ENCODE measurements at places on chromosomes 1 and 21.

DNA sequence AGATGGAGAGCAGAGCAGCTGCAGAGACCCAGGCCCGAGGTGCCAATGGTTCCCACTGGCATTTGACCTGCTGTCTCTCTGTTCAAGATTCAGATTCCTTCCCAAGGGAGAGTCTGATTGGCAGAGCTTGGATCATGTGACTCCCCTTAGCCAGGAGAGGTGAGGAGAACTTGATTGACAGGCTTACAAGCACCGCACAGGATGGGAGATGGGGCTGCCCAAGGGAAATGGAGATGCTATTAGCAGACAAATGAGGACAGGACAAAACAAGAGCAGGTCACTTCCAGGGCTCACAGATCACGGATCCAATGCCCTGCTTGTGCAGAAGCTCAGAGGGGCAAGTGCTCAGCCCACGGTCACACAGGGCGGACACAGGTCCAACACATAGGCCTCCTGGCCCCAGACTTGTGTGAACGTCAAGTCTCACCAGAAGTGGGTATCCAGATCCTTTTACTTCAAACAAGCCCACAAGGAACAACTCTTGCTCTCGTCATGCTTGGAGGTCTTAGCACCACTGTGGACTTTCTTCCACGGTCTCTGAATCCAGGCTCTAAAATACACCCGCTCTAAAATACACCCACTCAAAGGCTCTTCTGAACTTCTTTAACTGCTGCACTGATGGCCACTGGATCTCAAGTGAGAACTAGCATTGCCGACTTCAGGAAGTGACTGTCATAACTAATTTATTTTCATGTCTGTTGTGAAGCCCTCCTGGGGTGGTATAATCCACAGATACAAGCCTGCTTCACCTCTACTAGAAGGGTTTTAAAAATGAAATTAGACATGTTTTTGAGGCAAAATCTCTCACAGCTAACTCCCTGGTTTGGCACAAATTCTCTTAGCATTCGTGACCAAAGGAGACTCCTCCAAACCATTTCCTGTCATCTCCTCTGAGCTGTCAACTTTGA lies 274.9 kb downstream of the RRAGC start:
- no peak for DNase-seq

DNA sequence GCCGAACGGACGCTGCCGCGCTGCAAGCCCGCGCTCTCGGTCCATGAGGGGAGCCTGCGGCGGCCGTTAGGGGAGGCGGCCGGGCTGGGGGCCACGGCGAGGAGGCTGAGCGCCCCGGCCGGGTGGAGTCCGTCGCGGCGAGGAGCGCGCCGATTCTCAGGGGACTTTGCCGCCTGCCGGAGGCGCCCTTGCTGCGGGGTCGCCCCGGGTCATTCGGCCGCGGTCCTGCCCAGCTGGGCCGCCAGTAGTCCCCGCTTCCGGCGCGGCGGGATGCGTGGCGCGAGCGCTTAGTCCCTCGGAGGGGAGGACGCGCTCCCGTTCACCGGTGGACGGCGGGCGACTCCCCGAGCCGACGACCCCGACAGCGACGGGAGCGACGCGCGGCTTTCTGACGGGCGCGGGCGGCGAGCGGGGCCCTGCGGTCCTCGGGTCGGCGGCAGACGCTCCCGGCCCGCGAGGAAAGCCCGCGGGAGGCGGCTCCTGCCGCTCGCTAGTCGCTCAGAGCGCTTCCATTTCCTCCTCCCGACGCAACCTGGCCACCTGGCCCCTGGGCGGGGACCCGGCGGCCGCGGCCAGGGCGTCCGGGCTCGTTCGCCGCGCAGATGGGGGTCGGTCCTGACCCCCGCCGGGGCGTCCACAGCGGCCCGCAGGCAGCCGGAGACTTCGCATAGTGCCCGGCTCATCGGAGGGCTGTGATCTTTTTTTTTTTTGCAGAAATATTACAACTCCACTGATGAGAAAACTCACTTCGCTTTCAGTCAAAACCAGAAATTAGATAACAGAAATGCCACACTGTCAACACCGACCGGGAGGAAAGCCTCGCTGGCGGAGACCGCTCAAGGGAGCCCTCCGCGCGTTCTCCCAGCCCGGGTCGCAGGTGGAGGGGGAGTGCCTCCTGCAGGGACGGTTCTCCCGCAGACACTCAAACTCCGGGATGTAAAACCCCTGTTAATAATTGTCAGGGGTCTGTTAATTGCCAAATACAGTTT lies 641 bp upstream of the ZBTB21 start:
- DNase-seq, result peak; percentile 29

GRCh38 chr1:148292915-148293314 lies 140.8 kb upstream of the NBPF11 start:
- DNase-seq, result no peak

GRCh38 chr1:94335950-94336349 lies 82.2 kb upstream of the ABCD3 start:
- DNase-seq, result peak; percentile 82

GRCh38 chr1:1959840-1960479 lies 40.9 kb upstream of the TMEM52 start:
- DNase-seq, result peak; percentile 73

DNA sequence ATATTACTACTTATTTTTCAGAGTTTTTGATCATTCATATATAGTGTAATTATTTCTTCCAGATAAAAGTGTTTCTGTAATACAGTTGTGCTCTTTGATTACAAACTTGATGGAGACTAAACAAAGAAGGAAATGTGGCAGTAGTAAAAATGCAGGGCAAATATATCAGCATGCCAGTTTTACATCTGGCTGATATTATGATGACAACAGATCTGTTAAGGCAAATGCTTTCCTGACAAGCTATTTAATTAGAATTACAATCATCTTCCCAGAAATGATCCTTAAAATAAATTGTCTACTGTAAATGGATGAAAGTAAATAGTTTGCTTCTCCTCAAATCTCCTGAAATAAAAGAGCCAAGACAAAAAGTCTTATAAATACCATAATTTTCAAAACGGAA lies 1659.8 kb downstream of the BRINP3 start:
- no peak for DNase-seq

DNA sequence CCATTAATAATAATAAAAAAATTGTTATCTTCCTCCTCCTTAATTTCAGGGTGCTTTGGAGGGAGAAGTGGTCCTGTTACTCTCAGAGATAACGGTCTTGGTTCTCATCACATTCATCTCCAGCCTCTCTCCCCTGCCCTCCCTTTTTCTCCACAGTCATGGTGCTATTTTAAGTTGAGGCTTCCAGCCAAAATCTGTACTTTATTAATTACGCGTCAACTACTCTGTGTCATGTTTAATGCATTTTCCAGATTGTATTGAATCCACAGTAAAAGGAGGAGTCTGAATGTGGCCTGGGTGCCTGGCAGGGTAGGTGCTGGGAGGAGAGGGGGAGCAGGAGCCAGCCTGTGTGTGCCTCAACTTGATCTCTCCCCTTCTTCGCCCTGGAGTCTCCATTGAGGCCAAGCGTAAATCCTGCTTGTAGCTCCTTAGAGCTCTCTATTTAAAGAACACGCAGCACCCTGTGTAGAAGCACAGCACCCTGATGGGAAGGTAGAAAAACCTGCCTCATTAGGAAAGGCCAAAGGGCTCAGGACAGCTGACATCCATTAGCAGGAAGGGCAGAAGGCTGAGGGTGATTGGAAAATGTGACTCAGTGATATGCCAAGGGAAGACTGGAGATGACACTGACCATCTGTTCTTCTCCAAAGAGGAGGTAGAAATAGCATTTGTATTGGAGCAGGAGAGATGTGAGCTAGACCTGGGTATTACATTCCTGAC lies 82.4 kb downstream of the PLXNA2 start:
- no peak for DNase-seq

DNA sequence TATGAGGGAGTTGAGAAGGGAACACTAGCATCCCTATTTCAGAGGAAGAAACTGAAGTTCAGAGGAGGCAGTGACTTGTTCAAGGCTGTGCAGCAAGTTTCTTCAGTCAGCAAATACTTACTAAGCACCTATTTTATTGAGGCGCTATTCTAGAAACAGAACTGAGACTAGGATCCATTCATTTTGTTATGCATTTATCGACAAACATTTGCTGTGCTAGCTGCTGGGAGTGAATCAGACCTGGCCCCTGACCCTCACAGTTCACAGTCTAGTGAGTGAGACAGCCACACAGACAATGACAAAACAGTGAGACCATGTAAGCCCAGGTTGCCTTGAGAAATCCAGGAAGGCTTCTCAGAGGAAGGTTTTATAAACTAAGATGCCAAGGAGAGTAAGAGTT lies 28.2 kb downstream of the TRIM62 start:
- DNase-seq, result no peak

DNA sequence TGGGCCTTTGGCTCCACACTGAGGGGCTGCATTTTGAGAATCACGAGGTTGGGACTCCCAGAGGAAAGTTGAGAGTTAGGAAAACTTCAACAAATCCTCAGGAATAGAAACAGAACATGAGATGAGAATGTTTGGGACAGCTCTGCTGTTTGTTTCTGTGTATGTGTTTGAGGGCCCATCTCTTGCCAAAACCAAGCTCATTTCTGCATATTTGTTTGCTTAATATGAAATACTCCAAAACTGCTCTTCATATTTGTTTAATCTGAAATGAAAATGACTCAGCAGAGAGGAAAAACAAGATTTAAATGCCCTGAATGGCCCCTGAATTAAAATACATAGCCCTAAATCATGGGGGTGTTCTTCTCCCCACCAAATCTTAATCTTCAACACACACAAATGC lies 78.1 kb downstream of the DDR2 start:
- DNase-seq, result no peak

GRCh38 chr1:168636642-168637111 lies 60.3 kb downstream of the XCL1 start:
- no peak for DNase-seq

- DNase-seq, result no peak
Measured at GRCh38 chr1:33764149-33764548, 99.7 kb upstream of the HMGB4 start.

- DNase-seq, result no peak
Measured at GRCh38 chr1:109379422-109379821, 18.3 kb downstream of the SORT1 start.

DNA sequence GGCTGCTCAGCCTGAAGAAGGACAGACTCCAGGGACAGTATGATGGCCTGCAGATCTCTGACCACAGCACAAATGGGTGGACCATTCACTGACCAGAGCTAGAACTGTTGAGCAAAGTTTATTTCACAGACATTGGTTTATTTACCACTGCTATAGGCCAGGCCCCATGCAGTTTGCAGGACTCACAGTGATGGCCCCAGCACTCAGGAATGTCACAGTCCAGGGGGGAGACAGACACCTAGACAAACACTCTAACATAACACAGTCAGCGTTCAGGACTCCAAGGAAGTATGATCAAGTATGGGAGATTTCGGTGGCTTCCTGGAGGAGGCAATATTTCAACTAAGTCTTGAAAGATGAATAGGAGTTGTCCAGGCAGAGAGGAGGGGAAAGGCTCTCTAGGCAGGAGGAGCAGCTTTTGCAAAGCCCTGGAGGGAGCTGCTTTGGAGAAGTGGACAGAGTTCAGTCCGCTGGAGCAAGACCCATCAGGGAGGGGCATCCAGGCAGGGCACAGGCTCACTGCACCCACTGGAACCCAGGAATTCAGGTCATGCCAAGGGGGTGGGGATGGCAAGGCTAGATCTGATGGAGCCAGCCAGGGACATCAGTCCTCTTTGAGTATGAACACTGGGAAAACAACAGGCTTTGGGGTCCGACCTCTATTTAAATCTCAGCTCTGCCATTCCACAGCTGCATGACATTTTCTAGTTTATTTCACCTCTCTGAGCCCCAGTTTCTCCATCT lies 454.3 kb downstream of the MATN1 start:
- DNase-seq, result no peak

GRCh38 chr1:24866211-24867083 lies 63.6 kb downstream of the RUNX3 start:
- no peak for DNase-seq

DNA sequence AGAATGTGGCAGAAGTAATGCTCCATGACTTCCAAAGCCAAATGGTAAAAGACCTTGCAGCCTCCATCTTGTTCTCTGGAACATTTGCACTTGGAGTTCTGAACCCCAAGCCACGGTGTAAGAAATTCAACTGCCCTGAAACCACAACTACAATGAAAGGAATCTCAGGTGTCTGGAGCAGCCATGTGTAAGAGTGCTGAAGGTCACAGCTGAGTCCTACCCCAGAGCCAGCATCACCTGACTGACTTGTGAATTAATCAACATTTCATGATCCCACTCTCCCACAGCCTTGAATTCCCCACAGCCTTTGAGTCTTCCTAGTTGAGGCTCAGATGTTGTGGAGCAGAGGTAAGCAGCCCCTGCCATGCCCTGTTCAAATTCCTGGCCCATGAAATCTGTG lies 192.8 kb upstream of the CAMK1G start:
- DNase-seq, result no peak

DNA sequence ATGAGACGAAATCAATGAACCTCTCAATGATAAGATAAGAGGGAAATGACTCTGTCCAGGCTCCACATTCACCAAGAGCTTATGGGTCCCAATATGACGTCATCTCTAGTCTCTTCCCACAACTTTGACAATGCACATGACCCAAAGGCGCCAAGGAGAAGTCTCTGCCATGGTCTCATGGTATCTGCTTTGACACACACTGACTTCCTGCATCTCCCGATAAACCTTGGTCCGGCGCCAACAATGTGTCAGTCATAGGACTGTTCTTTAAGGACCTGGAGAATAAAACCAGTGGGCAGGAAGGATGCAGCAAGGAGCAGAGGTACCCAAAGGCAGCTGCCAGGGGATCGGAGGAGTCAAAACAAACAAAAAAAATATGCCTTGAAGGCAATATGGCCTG lies 46.9 kb upstream of the TMEM51 start:
- no peak for DNase-seq

GRCh38 chr1:223508796-223509195 lies 115.6 kb downstream of the CCDC185 start:
- DNase-seq, result no peak

GRCh38 chr1:147794570-147794969 lies 34.2 kb upstream of the GJA5 start:
- no peak for DNase-seq

- no peak for DNase-seq
Measured at GRCh38 chr1:166174108-166174507, 7.3 kb upstream of the FAM78B start.
